Mucosa of descending colon (tissue), 3 donors: ENCODE measurements at places on chromosomes 13 and 19. TPM values are rescaled to one million over a fixed set of nuclear protein-coding genes. Genes with fewer than 3 reads are reported as not detected.
A peak's percentile ranks its signal among the peaks of the same experiment; 100 is the strongest.

- DNase-seq = peak; percentile 81
Measured at GRCh38 chr19:8445488-8446001, 770 bp downstream of the HNRNPM start.

DNA sequence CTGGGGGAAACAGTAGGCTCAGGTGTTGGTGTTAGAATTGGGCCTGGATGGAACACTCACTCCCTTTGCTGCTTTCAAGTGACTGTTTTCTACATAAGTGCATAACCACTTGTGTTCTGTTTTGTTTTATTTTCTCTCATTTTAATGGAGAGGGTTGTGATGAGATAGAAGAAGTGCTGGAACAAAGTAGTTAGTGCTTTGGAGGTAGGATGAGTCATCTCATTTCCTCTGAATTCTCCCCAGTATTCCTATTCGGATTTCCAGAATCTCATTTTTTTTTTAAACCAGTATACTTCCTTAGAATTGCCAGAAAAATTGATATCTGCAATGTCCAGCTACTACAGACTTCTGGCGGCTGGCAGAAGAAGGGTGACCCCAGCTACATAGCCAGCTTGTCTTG lies 575.9 kb downstream of the MYO16 start:
- no peak for DNase-seq

DNA sequence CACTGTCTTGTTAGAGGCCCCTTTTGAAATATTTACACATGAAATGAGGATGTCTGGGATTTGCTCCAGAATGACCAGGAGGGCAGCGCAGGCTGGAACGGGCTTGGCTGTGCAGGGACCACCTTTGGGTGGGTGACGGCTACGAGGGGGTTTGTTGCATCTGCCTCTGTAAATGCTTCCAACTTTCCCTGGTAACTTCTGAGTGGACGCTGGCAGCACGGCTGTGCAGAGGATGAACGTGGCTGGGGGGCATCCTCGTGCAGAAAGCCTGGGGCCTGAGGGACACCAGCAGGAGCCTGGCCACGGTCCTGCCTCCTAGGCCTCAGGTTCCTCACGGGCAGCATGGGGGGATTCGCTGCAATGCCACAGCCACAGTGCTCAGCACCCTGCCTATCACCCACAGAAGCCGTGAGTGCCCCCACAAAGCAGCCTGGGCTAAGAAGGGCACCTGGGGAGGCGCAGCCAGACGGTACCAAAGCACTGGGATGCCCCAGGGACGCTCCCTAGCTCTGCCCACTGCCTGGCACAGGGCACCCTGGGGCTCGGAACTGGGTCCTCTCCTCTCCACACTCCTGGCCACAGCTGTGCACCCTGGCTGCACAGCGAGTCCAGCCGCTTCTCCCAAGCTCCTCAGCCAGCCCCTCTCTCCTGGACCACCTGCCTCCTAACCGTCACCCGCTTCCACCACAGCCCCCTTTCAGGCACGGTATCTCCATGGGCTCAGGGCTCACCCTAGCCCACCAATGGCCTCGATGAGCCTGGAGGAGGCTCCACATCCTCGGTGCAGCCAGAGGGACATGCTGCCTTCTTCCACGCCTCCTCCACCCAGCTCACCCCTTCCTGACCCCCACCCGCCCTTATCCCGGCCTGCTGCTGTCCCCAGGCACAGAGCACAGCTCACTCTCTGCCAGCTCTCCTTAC lies 44.5 kb downstream of the MLLT1 start:
- peak; percentile 16 for DNase-seq

- no peak for DNase-seq
Measured at GRCh38 chr13:107585469-107586180, 629.7 kb downstream of the LIG4 start.

DNA sequence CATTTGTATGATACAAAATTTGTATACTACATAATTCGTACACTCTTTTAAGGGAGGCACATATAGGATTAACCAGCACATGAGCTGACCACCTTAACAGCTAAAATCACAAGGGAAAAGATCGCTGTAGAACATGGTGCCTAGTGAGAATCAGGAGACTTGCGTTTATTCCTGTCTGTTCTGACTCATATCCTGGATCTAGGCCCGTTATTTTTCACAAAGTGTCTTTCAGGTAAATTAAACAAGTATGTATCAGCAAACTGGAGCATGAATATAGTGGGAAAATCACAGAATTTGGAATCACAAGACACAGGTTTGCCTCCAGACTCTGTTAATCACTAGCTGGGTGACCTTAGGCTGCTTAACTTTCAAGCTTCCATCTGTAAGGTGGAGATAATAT lies 47.5 kb upstream of the ESD start:
- no peak for DNase-seq

- peak; percentile 80 for DNase-seq
Measured at GRCh38 chr19:54462655-54463530, 685 bp downstream of the LENG9 start.

- no peak for DNase-seq
Measured at GRCh38 chr19:29590278-29590677, 15.8 kb upstream of the POP4 start.

DNA sequence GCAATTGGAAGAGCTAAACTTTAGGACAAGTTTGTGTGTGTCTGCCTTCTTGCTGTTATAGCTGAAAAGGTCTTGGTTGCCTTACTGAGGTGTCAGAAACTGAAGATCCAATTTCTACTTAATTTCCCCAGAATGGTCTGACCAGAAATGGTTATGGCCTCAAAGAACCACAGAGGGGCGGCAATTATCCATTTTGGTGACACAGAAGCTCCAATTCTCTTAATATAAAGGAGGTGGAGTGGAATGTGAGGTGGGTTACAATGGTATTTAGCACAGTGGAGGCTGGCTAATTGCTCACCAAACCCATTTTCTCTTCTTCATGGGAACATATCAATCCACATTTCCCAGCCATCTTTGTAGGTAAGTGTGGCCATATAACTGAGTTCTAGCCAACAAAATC lies 1157.2 kb downstream of the OLFM4 start:
- no peak for DNase-seq

DNA sequence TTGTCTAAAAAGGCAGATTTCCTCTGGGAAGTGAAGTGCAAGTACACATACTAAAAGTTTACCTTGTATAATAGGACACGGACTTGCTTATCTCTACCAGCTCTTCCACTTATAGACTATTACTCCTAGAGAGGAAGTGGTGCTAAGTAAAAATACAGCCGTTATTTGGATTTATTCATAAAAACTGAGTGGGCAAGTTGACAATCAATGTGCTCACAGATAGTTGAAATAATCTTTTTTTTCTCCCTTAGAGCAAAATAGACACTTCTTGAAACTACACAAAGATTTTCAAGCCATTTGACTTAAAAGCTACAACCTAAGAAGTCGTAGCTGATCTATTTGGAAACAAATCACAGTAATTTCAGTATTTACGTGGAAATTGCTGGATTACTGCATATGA lies 2584.7 kb upstream of the PCDH20 start:
- no peak for DNase-seq

DNA sequence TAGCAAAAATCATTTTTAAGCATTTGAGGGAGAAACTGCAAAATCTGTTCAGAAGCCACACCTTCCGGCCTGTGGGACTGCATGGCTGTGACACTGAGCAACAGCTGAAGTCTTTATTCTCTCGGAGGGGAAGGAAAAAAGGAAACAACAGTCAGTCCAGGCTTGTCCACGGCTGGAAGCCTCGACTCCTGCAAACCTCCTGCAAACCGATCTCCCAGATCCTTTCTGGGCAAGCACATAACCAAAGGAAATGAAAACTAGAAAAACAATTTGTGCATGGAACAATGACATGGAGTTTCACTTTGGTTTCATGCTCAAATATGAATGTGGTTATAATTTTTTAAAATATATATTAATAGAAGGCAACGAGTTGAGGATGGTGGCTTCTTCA lies 1.0 kb downstream of the COL4A1 start:
- no peak for DNase-seq

- no peak for DNase-seq
Measured at GRCh38 chr13:24986826-24987225, 109.1 kb upstream of the PABPC3 start.

GRCh38 chr13:41971848-41972247 lies 10.9 kb upstream of the VWA8 start:
- no peak for DNase-seq

DNA sequence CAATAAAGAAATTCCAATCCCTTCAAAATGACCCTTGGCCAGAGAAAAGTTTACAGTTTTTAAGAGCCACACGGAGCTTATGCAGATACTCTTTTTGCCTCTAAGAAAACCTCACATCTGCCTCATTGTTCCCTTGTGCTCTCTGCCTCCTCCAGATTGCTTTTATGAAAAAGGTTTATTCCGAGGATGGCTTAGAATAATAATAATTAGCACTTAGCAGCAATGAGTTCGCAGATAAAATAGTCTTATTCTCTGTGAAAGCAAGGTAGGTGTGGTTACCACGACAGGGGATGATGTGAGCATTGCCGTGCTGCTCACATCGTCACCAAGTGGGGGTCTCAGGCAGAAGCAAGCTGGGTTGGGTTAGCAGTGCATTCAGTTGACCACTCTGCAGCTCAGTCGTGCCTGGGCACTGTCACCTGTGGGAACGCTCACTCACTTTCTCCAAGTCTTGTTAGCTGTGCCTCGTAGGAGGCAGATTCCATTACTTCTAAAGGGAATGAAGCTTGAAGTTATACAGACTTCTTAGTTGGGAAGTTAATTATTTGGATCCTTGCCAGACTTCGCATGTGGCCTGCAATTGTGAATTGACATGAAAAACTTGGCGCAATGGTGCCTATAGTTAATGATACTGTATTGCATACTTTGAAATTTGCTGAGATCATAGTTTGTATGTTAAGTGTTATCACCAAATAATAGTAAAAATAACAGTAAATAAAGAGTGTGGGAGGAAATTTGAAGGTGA lies 157.2 kb downstream of the MYO16 start:
- no peak for DNase-seq

NPAS1 gene
- total RNA-seq = 1.1 TPM

COX7A1 gene
- 6.0 TPM for total RNA-seq
